Lower lobe of right lung (tissue), 2 donors: ENCODE measurements at places on chromosomes 1 and 21.

GRCh38 chr21:27189870-27190269 lies 223.0 kb upstream of the ADAMTS5 start:
- no peak for DNase-seq

DNA sequence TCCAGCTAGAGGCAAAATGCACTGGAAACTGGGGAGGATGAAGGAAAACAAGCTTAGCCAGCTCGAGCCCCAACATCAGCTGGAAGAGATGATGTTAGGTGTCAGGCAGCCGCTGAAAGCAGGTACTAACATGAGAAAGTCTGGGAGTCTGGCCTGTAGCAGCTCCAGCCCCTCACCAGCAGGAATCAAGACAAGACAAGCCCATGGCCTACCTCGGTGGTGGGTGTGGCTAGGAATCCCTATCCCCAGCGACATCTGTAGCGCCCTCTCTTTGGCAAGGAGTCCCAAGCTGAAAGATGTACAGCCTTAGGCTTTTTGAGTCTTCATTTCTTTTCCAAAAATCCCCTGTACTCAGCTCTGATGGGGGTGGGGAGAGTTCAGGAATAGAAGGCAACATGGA lies 2.6 kb downstream of the DLGAP3 start:
- DNase-seq = no peak

DNA sequence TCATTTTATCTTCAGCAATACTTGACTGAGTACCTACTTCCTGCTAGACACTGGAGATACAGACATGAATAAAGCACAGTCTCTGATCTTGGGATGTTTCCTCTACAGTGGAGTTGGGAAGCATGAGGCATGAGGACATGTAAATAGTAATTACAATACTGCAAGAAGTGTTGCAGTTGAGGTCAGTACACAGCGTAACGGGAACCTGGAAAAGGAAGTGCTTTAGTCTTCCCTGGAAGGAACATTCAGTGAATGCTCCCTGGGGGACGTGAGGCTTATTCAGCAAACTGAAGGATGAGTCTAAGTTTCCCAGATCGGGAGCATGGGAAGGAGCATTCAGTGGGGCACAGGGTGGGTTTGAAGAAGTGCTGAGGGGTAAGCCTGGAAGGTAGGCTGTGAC lies 112.4 kb downstream of the PIK3R3 start:
- no peak for DNase-seq

DNA sequence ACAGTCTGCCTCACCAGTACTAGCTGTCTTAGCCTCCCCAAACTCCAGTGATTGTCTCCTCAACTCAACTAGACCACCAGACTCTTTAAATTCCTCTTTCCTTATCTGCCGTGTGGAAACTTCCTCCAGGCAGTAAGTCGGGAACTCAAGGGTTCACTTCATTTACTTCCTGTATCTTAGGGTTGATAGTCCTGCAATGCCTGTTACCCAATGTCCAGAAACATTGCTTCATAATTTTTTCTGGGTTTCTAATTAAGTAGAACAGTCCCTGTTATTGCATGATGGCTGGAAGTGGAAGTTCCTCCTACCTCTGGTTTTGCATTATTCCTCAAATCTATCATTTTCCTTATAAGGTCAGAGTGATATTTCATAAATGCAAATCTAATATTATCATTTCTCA lies 60.8 kb upstream of the RNF11 start:
- DNase-seq = no peak

DNA sequence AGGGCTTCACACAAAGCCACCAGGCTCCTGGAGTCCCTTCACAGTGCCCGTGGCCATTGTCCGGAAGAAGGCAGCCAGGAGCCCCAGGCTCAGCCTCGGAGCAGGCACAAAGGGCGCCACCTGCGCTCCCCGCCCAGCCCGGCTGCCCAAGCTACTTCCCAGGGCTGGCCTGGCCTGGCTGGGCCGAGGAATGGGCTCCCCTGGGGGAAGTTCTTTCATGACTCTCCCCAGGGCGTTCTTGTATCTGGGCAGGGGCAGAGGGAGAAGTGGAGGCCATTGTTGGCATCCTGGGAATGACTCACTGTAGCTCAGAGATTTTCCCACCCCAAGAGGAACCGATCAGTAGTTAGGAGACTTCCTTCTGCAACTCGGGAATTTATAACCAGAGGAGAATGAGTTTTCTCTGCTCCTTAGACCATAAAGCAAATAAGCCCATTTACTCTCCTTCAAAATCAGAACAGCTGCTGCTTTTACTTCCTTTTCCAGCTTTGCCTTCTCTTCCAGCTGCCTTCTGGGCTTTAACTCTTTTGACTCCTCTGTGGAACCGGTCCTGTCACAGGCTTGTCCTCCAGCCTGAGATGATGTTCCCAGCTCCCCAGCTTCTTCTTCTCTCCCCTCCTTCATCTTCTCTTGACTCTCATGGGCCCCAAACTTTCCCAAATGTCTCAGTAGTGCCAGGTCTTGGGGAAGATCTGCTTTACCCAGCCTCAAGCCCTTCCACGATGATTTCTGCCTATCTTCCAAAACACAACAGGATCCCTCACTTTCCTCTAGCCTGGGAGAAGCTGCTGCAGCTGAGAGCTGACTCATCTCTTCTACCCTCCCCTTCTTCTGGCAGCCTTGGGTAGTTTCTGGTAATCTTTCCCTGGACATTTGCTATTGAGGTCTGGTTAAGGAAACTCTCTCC lies 118.7 kb upstream of the CD34 start:
- no peak for DNase-seq

- DNase-seq = no peak
Measured at GRCh38 chr1:212792396-212792908, 758 bp downstream of the TATDN3 start.

GRCh38 chr1:94384485-94385265 lies 33.5 kb upstream of the ABCD3 start:
- peak; percentile 53 for DNase-seq

GRCh38 chr1:39540504-39541031 lies 36.0 kb downstream of the PABPC4 start:
- DNase-seq = peak; percentile 85

- no peak for DNase-seq
Measured at GRCh38 chr21:22855581-22855980, 1857.4 kb downstream of the NCAM2 start.

DNA sequence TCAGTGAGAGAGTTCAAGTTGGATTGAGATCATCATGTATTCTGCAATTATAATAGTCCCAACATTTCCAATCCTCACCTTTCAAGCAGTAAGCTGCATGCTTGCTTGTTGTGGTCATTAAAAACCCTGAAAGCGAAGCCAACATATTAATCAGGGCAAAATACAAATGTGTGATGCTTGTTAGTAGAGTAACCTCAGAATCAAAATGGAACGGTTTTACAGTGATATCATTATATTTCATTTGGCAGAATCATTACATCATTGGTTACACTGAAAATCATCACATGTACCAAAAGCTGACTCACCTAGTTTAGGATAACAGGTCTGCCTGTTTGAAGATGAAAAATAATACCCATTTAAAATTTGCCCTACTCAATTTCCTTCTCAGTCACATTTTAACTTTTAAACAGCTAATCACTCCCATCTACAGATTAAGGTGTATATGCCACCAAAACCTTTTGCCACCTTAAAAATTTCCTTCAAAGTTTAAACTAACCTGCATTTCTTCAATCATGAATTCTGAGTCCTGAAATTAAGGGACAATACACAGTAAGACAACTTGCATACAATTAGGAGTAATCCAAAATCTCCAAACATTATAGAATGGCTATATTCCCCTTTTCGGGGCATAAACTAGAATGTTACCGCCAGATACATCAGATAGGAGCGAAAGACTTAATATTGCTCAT lies 3.5 kb downstream of the GAS5 start:
- DNase-seq = no peak

GRCh38 chr1:187226396-187226795 lies 397.6 kb downstream of the PLA2G4A start:
- no peak for DNase-seq

DNA sequence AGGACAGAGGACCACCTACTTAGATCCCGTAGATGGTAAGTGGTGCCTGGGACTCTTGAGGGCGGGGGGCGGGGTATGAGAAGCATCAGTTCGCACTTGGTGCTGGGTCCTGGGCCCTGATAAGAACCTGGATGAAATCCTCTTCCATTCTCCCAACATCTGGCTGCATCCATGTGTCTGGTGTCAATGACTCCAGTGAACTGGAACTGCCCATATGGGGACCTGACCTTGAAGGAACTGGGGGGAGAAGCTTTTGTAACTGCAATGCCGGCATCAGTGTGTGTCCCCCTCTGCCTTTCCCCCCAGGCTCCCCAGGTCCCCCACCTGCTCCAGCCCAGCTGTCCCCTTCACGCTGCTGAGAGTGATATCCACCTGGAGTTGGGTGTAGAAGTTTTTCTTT lies 49.7 kb upstream of the EPB41 start:
- DNase-seq = no peak

DNA sequence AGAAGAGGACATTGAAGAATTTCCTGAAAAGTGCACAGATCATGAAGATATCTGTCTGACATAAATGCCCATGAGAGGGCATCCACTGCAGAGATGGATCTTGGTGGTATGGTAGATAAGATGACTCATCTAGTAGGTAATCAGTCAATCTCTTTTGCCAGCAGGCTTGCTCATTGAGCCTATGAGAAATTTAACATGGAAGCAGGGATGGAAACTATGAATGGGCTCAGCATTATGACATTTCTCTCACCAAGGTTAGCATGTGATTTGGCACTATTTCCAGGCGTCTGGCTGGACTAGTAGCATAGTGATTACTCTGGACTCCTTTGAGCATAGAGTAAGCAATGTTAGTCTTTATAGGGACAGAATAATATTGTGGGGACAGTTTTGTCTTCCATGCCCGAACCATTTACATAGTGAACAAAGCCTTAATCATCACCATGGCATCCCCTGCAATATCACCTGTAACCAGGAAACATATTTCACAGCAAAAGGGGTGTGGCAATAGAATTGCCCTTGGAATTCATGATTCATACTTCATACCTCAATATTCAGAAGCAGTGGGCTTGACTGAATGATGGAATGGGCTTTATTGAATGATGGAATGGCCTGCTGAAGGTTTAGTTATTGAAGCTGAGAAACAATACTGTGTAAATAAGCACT lies 7.3 kb downstream of the OR2C3 start:
- DNase-seq = no peak

- no peak for DNase-seq
Measured at GRCh38 chr1:168146626-168147025, 9.9 kb upstream of the GPR161 start.

GRCh38 chr1:107740579-107740978 lies 224.4 kb downstream of the VAV3 start:
- DNase-seq = no peak

DNA sequence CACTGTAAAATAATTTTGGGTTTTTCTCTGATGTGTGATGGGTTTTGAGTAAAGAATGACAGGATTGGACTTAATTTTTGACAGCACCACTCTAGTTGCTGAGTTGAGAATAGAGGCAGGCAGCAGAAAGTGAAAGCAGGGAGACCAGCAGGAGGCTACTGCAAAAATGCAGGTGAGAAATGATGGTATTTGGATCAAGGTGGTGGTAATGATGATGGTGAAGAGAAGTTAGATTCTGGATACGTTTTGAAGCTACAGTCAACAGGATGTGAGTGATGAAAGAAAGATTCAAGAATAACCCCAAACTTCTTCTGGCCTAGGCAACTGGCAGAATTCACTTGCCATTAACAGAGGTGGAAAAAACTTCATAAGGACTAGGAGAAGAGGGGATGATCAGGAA lies 14.8 kb upstream of the AK5 start:
- DNase-seq = no peak

- no peak for DNase-seq
Measured at GRCh38 chr21:26806801-26807295, 38.4 kb downstream of the ADAMTS1 start.

DNA sequence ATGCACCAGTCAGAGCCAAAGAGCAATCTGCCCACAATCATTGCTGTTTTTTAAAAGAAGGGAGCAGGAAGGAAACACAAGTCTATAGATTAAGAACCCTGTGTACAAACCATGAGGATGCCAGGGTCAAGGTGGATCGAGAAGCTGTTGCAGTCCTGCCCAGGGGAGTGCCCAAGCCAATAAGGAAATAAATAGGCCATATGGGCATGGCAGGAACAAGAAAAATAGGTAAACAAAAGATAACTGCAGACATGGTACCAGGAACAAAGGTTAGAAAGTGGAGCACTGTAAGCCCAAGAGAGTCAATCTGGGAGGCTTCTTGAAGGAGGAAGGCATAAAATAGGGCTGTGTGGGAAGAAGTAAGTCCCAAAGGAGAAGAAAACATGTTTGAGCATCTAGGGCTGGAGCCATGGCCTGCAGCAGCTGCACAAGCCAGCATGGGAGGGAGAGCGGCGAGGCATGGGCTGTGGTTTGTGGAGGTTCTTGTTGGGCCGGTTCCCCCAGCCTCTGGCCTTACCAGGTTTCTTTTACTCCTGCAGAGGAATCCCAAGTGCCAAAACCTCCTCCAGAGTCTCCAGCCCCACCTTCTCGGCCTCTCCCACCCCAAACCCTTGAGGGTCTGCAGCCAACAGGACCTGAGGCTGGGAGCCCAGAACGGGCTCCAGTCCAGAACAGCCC lies 13.6 kb downstream of the INAVA start:
- DNase-seq = no peak

- DNase-seq = no peak
Measured at GRCh38 chr1:57195436-57195941, 228.4 kb downstream of the DAB1 start.

DNA sequence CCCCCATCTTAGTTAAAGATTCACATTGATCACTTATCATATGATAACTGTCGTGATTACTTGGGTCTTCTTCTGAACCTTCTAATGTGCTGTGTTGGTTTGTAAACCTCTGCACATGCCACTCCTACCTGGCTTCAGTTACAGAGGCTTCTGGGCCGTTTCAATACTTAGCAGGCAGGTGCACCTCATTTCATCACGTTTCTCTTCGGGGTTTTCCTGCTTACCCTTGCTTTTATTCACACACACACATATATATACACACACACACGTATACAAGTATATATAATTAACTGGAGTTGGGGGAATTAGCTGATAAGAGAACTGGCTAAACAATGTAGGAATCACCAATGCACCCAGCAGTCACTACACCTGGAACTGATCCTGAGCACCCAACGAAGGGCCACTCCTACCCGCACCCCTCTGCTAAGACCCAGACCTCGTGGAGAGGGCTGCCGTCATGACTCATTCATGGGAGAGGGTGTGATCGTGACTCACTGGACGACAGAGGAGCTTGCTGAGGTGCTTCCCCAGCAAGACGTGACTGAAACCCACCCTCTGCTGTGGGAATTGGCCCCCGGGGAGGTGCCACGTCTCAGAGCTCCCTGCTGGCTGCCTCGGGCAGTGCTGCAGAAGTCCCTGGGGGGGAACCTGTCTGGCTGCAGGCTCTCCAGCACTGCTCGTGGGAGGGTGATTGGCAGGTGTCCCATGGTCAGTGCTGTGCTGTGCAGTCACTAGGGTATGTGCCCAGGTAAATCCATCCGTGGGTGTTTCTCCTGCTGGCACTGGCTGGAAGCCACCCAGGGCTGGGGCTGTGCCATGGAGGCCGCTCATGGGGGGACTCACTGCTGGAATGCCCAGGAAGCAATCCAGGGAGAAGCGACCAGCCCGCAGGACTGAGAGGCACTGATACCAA lies 166.6 kb downstream of the DYRK1A start:
- DNase-seq = no peak

GRCh38 chr1:168400139-168400538 lies 119.5 kb downstream of the TBX19 start:
- DNase-seq = no peak

GRCh38 chr1:46761740-46762139 lies 37.1 kb upstream of the CYP4B1 start:
- DNase-seq = no peak
